ENCODE measurements at places on chromosomes 12 and 14.

- no peak for DNase-seq
Measured at GRCh38 chr12:123401753-123402683, 18.1 kb downstream of the KMT5A start.

DNA sequence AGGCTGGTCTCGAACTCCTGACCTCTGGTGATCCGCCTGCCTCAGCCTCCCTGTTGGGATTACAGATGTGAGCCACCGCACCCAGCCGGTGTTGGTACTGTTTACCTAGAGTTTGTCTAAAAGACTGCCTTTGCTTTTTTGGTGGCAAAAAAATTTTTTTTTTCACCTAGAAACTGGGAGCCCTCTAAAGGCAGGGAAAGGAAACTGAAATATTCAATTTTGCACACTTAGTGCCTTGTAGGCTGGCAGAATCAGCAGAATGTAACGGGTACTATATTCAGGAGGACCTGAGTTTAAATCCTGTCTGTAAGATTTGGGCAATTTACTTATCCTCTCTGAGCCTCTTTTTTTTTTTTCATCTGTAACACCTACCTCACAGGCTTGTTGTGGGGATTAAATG, 43.6 kb downstream of the PAPLN start:
- DNase-seq: no peak

DNA sequence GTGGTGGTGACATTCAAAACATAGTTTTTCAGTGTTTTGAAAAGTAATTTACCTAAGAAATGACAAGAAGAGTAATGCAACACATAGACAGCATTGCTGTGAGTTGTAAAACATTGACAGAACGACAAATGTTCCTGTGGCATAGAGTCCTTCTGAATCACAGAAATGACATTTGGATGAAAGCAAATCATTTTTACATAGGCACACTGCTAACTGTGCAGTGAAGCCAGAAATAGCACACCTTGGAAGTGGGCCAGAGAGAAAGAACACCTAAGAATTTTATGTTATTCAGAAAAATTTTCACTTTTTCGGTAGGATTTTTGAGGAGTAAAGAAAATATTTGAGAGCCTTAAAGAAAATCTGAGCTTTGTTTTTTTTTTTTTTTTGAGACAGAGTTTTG, 100.6 kb downstream of the ANO4 start:
- DNase-seq: no peak

DNA sequence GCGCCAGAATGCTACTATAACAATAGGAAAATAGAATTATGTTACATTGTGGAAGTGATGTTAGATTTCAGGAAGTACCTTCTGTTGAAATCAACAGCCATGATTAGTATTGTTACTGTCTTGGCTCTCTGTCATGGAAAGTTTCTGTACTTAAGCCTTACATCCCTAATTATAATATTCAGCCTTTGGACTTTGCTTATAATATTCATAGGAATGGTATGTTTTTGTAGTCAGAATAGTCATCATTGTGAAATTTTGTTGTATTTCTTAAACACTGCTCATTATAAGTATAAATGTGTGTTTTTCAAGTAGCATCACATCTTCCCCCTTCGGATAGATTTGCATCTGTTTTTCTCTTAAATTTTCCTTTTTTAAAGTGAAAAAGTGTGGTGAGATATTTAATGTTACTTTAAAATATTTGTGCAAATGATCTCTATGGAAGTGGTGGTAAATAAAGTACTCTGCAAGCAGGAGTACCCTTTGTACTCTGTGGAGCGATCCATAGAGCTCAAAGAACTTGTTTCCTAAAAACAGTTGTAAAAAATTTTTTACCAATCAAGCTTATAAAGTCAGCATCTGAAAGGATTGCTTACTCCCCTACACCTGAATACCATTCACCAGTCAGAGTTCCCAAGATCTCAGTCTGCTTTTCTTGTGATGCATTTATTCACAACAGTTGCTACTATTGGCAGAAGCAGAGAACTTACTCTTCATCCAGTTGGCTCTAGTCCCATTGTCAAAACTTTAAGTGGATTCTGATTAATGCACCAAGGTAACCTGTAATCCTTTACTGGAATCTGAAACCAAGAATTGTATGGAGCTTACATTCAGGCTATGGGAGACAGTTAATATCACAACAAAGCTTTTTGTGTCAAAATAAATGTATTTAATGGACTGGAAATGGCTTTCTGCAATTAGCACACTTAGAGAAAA, 87.8 kb downstream of the RIC8B start:
- DNase-seq: no peak

DNA sequence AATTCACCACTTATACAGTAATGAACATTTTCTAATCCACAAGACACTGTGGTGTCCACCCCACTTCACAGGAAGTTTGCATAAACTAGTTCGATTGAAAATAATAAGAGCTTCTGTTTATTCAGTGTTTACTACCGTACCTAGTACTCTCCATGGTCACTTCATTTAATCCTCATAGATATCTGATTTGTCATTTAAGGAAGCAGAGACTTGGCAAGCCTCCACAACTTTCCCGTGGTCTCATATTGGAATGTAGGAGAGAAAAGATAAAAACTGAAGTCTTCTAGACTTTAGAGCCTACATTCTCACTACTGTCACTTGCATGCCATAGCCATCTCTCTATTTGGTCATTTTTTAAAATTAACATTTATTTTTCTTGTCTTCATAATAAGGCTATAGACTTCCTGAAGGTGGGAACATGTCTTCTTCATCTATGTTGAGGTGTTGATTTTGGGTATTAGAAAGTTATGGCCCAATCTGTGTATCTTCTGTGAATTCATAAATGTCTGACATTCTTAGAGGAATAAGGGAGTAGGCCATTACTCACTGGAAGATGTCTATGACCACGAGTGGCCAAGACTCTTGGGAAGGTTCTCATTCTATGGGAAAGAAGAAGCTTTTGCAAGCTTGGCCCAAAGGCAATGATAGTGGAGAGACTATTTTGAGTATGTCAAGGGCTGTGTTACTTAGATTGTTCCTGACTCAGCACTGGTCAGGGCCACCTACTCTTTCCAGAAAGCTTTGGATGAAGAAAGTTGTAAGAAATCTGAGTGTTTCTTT, 423.7 kb downstream of the LRIG3 start:
- no peak for DNase-seq

GRCh38 chr12:108846290-108846701, 11.1 kb downstream of the SSH1 start:
- DNase-seq: no peak

DNA sequence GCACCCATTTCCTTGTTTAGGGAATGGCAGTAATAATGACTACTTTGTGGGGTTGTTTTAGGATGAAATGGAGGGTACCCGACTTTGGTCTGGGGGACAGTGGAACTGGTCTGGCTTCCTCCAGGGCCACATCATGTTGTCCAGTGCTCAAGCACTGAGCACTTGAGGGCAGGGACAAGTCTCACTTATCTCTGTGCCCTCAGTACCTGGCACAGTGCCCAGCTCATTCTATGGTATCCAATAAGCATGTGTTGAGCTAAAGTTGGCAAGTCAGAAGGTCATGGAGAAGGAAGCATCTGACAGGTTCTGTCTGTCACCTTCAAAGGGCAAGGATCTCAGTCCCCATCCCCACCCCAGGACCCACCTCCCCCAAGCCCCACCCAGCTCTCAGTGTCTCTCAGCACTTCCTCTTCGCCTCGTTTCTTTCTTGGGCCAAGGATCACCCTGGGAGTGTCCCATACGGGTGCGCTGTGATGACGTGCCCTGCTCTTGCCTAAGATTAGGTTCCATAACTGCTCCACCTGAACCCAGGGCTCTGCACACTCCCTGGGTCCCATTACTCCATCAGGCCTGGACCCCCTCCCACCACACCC, 24.3 kb upstream of the TMEM106C start:
- DNase-seq: no peak

GRCh38 chr12:93180566-93180965, 197.2 kb upstream of the NUDT4 start:
- DNase-seq: no peak

DNA sequence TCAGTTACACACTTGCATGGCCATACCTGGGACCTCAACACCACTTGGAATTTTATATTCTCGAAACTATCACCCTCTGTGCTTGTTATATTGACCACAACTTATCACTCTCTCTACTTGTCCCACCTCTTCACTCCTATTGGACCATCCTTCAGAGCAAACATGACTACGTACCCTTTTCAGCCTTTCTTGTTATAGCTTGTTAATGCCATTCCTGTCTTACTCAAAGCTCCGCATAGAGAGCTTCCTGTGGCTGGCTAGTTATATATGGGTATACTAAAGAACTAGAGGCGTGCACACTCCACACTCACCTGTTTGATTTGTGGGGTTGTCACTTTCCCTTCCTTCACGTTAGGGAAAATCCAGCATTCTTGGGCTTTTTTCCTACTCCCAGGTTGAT, 26.3 kb upstream of the FRS2 start:
- DNase-seq: no peak

DNA sequence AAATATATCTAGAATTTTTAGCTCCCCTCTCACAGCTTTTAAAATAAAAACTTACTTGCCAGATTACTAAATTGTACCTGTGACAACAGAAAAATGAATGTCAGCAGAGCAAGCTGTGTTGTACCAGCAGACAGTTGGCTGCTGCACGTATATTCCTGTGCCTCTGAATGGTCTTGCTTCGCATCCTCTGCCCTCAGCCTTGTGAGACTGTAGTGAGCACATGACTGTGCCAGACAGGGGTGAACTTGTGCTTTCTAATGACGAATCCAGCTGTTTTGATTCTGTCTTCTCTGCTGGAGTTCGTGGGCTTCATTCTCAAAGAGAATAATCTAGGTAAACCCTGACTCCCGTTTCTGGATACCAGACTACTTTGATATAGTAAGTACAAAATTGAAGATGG, 58.3 kb upstream of the FRMD6 start:
- DNase-seq: no peak

GRCh38 chr14:22384167-22384549, 204.9 kb downstream of the DAD1 start:
- DNase-seq: no peak

- DNase-seq: no peak
Measured at GRCh38 chr12:32117316-32117715, 10.7 kb downstream of the BICD1 start.

GRCh38 chr12:54337280-54337842, 12.4 kb downstream of the COPZ1 start:
- DNase-seq: no peak

DNA sequence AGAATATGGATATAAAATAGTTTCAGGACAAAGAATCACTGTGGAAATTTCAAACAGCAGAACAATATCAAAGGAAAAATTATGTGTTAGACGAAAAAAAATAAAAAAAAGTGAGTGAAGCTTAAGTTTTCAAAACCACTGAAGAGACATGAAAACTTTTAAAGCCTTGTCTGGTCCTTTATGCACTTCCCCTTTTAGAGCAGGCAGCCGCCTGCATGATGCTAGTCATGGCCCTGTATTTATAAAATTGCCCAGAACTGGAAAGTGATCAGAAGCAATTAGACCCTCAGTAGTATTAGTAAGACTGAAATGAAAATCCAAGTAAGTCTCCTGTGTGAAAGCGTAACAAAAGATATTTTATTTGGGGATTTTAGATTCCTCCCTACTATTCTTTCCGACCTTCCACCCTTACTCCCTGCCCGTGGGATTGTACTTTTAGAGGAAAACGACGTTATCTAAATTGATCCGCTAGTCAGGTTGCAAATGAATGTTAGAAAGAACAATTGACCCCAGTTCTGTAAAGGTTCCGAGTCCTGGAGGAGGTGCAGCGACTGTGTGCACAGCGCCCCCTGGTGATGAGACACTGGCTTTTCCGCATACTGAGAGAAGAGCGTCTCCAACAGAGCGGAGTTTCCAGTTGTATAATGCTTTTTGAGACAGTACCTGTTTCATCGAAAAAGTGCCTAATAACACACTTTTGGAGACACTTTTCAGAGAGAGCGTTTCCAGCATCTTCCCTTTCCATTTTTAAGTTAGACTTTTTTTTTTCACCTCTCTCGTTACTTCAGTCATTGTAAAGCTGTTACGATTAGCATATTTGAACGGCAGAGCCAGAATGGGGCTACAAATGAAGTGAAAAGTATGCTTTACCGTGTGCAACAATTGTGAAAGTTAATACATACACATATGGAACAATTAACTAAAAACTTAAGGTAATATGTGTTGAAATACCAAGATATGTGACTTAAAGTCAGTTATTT, 12.4 kb downstream of the MGST1 start:
- peak; percentile 43 for DNase-seq

DNA sequence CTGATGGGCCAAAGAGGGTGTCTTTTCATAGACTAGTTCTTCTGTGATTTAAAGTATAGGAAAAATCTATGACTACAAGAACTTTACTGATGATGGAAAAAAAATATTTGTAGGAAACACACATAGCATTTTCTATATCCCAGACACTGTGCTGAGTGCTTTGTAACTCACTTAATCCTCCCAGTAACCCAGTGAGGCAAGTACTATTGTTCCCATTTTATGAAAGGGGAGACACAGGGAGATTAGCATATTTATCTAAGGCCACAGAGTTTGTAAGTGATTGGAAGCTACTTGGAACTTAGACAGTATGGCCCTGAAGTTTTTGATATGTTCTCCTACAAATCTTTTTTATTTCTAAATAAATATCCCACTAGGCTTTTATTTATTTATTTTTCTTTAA, 19.9 kb downstream of the PRPF39 start:
- DNase-seq: no peak

DNA sequence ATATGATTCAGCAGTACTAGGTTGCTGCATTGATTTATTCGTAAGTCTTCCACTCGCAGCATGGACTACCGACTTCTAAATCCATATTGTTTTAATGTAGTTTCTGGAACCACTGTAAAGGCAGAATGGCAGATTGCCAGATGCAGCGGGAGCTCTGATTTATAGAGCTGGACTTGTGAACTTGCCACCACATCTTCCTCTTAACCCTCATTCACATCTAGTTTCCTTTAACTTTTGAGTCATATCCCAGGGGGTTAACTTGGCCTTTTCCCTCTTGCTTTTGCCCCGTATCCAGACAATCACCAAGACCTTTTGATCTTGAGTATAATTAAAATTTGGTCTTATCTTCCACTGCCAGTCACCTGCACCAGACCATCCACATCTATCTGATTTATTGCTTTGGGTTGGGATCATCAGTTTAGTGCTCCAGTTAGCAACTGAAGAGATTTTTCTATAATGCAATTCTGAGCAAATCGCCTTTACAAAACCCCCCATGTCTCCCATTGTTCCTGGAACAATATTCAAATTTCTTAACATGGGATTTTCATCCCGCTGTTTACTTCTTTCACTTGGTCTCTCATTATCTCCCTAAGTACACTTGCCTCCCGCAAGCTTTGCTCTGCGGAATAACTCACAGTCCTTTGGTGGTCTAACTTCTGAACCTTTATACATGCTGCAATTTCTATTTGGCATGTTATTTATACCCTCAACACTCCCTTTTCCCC, 130.5 kb downstream of the ACSS3 start:
- no peak for DNase-seq

- DNase-seq: no peak
Measured at GRCh38 chr14:29410581-29410980, 517.1 kb downstream of the PRKD1 start.

- no peak for DNase-seq
Measured at GRCh38 chr12:42705863-42706262, 116.3 kb upstream of the PRICKLE1 start.

DNA sequence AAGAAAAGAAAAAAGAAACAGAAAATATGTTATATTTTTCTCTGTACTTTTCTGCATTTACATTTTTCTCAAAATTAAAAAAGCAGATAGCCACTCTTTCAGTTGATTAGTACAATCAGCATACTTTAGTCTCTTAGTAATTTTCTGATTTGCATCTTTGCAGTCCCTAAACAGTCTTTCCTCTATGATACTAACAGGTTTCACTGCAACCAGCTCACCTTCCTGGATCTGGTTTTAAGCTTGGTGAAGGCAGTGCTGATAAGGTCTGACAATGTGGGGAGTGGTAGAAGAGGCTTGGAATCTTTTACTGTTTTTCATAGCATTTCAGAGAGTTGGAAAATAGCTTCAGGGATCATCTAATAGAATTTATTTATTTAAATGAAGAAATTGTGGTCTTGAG, 457.6 kb downstream of the ZFP36L1 start:
- DNase-seq: no peak

All from activated naive CD4-positive, alpha-beta T cell treated with anti-CD3 and anti-CD28 coated beads, Interleukin-2, amount 10 ng/mL, durations not matched to agents 7 days and 5 days (primary cell).